ENCODE measurements at places on chromosomes 16 and 17. TPM values are rescaled to one million over a fixed set of nuclear protein-coding genes. Genes with fewer than 3 reads are reported as not detected.

Gene NPIPB9
- total RNA-seq: 1.9 TPM

Gene TOM1L1
- total RNA-seq: 0.70 TPM

Gene ADAD2
- not detected for total RNA-seq

Gene RETREG3
- 63.8 TPM for total RNA-seq

Gene CTF1
- total RNA-seq: 0.17 TPM

Gene FN3K
- 7.0 TPM for total RNA-seq

Gene ADAP2
- total RNA-seq: 0.47 TPM

DNA sequence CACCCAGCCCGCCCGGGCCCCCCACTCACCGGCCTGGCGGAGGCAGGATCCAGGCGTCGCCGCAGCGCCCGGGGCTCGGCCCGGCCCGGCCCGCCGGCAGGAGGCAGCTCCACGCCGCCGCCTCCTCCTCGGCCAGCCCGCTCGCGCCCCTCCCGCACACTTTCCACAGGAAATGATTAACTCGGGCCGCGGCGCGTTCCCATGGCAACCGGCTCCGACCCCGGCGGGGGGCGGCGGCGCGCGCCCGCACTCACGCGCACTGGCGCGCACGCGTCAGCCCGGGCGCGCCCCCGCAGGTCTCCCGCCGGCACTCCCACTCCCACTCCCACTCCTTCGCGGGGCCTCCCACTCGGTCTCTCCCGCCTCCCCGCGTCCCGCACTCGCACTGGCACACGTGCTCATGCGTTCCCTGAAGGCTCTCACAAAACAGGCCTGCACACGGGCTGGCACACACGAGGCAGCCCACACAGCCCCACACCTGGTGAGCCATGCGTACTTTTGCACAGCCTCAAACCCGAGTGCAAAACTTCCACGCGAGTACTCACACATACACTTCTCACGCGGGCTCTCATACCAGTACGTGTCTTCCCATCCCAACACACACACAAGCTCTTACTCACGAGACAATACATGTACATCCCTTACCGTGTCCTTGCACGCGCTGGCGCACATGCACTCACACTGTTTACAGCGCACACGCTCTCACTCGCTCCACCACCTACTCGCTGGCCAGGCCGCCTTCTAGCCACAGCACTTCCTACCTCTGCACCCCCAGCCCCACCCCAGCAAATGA is at the start of gene KIFC3:
KIFC3 (minus strand) TSS at position 151 of the 793 bp plus-strand sequence. CDS start 4,248 bp downstream, outside the sequence.
- peak; percentile 90 for DNase-seq

DNA sequence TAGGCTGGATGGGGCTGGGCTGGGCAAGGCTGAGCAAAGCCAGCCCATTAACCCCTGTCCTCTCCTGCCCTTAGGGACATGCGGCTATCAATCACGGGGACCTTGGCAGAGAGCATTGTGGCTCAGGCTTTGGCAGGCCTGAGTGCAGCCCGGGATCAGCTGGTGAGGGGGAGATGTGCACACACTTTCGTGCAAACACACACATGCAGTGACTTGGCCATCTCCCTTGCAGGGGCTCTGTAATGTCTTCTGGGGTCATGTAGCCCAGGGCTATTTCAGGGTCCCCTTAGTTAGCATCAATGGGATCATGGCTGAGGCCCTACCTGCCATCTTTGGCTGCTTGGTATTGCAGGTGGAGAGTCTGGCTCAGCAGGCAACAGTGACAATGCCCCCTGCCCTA is 6.9 kb downstream of the CARMIL2 start:
- no peak for DNase-seq

GRCh38 chr17:3762922-3763776 is 37.8 kb downstream of the ITGAE start:
- no peak for DNase-seq

DNA sequence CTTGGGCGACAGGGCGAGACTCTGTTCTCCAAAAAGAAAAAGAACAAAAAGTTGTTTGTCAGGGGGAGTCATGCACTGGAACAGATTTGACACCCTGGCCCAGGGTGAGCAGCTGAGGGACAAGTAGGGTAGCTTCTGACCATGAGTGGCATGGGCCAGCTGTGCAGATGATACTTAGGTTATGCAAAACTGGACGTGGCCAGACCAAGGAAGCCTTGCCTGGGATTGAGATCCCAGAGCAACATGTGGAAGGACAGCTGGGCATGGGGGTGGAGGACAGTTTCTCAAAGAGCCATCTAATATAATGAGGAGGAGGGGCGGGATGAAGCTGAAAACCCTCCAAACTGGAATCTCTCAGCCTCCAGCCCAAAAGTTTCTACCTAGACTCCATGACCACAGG is 19.6 kb upstream of the SLC35B1 start:
- no peak for DNase-seq

DNA sequence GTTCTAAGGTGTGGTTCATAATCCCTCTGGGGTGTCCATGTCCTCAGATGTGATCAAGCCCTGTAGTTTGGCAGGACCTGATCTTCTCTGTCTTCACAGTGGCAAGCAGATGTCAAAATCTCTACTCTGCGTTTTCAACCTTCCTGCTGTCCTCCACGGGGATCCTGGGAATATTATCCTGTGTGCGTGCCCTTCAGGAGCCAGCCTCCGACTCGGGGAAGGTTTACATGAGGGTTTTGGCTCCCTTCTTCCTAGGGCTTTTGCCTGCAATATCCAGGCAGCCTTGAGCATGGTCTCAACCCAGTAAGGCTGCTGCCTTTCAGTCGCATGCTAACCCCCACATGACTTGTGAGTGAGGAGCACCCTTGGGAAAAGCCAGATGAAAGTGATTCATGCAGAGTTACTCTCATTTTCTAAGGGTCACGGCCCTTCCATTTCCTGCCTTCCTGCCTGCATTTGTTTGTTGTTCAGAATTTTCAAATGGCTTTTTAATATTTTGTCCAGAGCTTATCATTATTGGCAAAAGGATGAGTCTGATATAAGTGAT is 202.2 kb upstream of the CHMP6 start:
- peak; percentile 94 for DNase-seq

DNA sequence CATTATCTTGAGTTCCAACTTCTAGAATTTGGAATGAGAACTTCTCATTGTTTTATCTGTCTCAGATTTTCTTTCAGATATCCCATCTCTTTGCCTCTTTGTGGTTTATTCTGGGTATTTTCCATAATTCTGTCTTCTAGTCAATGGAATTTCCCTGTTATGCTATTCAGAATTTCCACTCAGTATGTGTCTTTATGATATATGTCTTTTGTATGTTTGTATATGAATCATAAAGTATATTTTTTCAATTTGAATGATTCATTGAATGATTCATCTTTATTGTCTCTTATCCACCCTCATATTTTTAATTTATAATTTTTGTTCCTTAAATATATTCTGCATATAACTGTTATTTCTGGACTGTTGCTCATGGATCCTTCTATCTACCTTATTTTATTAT is 729.7 kb upstream of the GOT2 start:
- no peak for DNase-seq

DNA sequence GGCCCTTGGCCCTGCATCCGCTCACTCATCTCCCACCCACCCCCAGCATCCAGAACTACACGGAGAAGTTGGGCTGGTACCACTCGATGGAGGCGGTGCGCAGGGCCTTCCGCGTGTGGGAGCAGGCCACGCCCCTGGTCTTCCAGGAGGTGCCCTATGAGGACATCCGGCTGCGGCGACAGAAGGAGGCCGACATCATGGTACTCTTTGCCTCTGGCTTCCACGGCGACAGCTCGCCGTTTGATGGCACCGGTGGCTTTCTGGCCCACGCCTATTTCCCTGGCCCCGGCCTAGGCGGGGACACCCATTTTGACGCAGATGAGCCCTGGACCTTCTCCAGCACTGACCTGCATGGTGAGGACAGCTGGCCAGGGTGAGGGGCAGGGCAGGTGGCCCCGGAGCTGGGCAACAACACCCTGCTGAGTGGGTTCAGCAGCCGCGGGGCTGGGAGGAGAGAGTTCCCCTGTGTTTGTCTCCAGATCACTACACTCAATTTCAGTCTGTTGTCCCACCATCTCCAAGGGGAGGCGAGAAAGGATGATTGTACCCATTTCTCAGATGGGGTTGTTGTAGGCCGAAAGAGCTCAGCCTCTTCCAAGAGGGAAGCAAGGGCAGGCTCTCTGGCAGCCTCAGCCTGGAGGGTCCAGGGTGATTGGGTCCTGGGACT is 14.4 kb downstream of the MMP15 start:
- no peak for DNase-seq

GRCh38 chr17:44269535-44270240 is 1.8 kb upstream of the SLC4A1 start:
- no peak for DNase-seq

DNA sequence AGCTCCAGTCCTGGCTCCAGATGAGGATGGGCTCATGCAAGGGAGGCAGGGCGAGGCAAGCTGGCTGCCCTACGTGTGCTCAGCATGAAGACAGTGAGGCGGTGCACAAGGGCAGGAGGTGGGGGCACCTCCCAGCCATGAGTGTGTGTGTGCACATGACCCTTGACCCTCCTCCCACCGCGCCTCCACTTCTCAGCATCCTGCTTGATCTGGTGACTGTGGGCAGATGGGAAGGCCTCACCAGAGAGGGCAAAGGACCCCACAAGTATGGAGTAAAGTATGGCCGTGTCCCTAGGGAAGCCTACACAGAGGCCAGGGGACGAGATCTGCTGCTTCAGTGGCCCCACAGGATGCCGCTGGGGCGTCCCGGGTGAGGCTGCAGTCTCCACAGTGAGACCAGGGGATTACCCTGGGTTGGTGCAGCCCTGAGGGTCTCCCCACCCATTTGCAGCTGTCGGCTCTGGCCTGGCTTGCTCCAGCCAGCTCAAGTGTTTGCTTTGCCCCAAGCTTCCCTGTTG is 7.9 kb upstream of the RNF222 start:
- no peak for DNase-seq

- DNase-seq: no peak
Observed at GRCh38 chr17:20059728-20060188, 50.6 kb downstream of the SPECC1 start.

- peak; percentile 74 for DNase-seq
Observed at GRCh38 chr16:56603589-56603988, 4.8 kb upstream of the MT2A start.

DNA sequence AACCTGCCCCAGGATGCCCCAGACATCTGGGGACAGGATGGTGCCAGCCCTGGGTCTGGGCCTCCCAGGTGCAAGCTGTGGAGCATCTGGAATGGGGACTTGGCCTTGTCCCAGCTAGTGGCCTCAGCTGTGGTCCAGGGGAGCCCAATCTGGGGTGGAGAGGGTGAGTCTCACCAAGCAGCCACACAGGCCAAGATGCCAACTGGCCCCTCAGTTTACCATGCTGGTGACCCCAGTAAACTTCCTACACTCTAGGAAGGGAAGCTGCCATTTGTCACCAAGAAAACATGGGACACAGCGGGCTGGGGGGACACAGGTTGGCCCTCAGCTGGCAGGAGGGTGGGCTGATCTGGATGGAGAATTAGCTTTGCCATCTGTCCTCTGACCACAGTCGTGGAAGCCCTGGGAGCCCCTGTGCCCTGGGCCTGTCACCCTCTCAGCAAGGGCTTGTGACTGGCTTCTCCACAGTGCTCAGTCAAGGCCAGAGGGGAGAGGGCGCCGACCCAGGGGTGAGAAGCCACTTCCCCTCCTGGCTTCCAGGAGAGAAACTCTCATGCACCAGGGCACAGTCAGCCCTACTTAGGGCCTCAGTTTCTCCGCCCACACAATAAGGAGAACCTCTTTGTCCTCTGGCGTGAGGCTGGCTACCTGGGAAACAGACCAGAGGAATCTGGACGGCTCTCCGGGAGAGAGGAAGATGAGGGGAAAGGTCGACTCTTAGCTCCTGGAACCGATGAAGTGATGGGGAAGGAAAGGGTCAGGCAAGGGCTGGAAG is 126.4 kb upstream of the SMURF2 start:
- no peak for DNase-seq

- DNase-seq: no peak
Observed at GRCh38 chr17:70878879-70879278, 709.5 kb downstream of the KCNJ2 start.

- DNase-seq: no peak
Observed at GRCh38 chr17:51493206-51493605, 232.9 kb downstream of the UTP18 start.

DNA sequence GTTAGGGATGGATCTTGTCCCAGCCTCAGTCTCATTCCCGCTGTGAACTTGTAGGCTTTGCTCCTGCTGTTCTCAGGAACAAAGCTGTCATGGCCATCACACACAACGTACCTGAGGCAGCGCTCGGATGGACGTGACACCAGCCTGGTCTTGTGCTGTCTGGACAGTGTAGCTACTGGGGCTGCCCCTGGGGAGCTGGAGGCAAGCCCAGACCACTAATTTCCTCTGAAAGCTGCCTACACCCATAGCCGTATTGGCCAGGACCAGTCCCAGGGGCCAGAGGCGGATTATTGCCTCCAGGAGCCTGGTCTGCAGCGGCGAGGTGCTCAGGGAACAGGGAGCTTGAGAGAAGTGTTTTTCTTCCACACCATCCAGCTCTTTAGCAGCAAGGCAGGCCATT is 11.7 kb downstream of the ZNHIT3 start:
- no peak for DNase-seq

DNA sequence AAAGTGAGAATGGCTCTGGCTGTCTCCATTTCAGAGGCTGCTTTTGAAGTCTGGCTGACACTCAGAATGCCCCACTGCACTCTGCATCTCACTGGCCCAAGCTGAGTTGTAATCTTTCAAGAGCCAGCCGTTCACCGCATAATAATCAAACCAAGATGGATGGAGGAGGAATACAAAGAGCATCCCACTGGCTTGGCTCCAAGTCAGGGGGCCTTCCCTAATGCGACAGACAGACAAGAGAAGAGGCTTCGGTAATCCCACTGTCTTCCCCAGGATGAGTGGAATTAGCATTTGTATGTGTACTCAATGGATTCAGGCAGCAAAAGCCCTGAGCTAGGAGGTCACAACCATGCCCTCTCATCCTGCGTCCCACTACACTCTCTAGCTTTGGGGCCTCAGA is 68.0 kb downstream of the CBLN1 start:
- DNase-seq: no peak

DNA sequence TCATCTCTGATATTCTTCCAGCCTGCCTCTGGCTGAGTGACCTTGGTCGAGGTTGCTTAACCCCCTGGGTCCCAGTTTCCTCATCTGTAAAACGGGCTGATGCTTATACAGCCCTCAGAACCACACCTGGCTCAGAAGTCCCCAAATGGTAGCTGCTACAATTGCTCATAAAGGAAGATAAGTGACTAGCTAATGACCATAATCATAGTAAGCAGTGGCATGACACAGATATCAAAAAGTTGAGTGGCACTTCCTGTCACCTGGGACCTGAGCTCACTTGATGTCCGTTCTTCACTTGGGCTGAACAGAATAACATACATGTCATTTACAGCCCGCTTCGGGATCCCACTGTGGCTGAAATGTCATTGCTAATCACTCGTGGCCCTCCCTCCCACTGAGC is 1.8 kb downstream of the MGRN1 start:
- no peak for DNase-seq

- no peak for DNase-seq
Observed at GRCh38 chr16:7338826-7339225, 6.2 kb downstream of the RBFOX1 start.

- DNase-seq: no peak
Observed at GRCh38 chr16:52465711-52466267, 81.2 kb downstream of the TOX3 start.

GRCh38 chr16:17224879-17225281 is 245.9 kb downstream of the XYLT1 start:
- DNase-seq: no peak
